Foreskin fibroblast (primary cell): ENCODE measurements at places on chromosomes 7 and 10.

DNA sequence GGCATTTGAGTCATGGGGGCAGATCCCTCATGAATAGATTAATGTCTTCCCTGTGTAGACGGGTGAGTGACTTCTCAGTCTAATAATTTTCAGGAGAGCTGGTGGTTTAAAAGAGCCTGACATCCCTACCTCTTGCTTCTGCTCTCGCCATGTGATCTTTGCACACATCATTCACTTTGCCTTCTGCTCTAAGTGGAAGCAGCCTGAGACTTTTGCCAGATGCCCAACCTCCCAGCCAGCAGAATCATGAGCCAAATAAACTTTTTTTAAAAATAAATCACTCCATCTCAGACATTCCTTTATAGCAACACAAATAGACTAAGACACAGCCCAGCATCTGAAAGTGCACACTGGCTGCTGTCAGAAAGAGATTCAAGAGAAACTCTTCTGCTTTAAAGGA, 155.2 kb downstream of the ZNF365 start:
- no peak for DNase-seq

DNA sequence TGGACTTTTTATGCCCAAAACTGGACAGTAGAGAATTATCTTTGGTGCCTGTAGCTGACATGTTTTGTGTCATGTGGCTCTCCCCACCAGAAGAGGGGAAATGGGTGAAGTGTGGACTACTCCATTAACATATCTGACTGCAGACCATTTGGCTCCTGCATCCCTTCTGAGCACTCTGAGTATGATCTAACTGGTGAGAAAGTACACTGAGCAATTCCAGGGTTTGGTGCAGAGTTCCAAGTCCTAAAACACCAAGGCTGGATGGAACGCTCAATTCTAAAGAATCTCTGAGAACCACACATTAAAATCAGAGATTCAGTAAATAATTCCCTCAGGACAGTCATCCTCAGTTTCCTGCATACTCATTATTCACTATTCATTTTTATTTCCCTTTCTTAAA, 22.8 kb upstream of the OSBPL3 start:
- peak; percentile 59 for DNase-seq

DNA sequence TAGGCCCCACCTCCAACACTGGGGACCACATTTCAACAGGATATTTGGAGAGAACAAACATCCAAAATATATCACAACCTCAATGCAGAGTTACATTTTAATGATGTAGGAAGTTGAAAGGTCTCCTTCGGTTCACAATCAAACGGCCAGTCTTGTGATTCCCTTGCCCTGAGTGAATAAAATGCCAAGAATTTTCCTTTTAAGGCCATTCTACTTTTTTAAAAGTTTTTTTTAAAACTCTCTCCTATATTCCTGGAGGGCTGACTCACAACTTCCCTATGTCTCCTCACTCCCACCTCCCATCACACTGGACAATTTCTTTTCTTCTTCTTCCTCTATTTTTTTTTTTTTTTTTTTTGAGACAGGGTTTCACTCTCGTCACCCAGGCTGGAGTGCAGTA, 693.6 kb upstream of the AUTS2 start:
- no peak for DNase-seq

DNA sequence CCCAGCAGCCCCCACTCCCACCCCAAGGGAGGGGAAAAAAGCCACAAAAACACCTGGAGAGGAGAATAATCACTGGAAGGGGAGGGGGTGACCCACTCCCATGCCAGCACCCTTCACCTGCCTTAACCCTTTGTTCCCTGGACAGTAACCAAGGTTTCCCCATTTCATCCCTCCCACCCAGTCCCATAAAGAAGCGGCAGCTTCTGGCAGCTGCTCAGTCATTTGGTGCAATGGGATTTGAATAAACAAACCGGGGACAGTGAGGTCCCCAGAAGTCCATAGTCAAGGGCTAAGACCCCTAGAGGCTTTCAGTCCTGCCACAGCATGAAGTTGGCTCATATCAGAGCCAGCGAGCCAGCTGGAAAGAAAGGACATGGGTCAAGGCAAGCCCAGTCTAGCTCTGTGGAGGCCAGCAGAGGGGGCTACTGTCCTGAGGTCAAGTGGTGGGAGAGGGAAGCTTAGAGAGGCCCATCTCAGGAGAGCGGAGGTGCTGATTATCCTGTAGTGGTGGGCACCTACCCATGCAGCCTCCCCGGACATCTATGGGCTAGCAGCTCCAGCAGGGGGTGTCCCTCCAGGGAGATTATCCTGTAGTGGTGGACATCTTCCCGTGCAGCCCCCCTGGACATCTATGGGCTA, 58.9 kb upstream of the LBX1 start:
- no peak for DNase-seq

- DNase-seq = peak; percentile 49
These were observed 22.5 kb downstream of the LRRN3 start for GRCh38 chr7:111113263-111114017.

- no peak for DNase-seq
These were observed 245.1 kb upstream of the AOAH start for GRCh38 chr7:36969376-36969775.

GRCh38 chr7:148973256-148973655, 55.0 kb downstream of the PDIA4 start:
- DNase-seq = no peak

DNA sequence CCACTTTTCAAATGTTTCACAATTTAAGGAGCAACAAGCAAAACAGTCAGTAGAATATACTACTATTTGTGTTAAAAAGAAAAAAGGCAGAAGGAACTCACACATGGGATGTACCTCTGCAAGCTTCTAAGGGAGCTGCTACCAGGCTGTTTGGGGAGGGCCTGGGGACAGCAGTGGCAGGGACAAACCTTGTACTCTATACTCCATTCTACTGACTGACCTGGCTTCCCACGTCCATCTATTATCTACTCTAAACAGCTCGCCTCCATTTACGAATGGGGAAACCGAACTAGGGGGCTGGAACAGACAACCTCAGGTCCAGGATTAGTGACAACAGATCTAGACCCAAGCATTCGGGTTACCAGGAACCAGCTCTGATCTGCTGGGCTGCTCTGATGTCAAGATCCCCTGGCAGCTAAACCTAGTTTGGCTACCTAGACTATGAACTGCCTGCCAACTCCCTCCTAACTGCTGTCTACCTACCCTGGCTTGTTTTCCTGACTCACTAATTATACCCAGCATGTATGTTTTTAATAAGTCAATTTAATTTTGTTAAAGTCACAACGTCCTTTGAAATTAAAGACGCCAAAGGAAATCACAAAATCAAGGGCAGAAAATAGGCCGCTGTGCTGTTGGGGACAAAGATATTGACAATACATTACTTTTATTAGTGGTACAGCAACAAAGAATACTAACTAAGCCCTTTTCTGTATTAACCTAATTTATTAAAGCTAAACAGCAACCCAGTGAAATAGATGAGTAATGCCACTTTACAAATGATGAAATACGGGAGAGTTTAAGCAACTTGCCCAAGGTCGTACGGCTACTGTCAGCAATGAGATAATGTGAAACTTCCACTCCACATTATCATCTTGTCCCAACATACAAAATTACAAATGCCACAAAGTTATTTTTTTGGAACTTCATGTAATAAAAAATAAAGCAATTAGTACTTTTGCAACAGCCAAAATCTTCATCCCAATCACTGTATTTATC, 5.3 kb downstream of the PSAP start:
- no peak for DNase-seq

DNA sequence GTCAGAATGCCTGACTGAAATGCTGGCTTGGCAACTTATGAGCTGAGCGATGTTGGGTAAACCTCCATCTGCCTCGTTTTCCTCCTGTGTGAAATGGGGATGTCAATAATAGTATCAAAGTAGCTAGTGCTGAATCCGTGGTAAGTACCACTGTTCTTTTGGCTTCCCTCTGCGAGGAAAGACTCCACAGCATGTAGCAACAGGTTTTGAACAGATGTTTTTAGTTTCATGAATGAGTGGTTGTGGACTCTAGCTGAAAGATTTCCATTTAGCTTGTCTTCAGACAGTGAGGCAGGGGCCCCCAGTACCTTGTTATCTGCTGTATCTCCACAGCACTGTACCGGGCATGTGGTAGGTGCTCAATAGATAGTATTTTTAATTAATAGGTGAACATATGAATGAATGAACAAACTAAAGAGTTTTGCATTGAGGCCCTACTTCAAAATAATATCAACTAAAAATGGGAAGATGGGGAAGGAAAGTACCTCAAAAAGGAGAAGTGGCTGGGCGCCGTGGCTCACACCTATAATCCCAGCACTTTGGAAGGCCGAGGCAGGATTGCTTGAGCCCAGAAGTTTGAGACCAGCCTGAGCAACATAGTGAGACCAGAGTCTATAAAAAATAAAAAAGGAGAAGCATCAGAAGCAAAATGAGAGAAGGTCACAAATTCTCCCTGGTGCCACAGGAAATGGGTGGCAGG, 5.6 kb upstream of the DLG5 start:
- DNase-seq = peak; percentile 61

DNA sequence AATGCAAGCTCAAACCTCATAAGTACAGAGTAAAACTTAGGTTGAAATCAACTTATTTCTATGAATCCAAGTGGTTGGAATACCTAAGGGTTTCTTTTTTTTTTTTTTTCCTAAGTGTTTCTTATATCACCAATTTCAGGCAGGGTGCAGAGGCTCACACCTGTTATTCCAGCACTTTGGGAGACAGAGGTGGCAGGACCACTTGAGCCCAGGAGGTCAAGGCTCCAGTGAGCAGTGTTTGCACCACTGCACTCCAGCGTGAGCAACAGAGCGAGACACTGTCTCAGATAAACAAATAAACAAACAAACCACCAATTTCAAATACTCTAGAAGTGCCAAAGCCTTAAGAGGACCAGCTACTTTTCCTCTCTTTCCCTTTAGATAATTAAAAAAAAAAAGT, 39.2 kb upstream of the SPOCK2 start:
- DNase-seq = no peak

DNA sequence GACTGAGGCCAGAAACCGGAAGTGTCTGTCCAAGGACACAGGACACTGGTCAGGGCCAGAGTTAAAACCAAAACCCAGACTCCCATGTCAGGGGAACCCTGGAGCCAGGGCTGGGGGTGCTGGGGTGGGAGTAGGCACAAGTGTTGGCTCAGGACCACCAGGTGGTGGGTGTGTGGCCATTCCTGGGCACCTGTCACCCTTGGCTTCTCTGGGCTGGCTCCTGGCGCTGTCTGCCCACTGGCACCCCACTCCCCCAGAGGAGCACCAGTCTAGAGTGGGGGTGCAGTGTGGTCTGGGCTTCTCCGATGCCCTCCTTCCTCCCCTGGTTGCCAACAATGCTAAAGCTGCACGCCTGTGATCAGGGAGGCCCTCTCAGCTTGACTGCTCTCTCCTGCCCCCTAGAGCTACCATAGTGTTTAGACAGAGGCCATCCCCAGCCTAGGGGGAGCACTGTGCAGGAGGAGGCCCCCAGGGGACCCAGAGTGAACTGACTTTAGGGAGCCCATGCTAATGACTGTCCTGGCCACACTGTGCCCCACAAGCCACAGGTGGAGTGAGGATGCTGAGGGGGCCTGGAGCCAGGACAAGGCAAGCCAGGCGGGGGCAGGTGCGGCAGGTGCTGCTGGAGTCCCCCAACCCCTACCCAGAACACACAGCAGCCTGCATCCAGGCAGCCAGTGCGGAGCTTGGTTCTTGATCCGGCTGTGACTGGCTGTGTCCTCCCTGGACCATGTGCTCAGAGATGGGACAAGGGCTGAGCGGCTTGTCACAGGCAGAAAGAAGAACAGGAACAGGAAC, 11.0 kb downstream of the RASGEF1A start:
- DNase-seq = no peak

DNA sequence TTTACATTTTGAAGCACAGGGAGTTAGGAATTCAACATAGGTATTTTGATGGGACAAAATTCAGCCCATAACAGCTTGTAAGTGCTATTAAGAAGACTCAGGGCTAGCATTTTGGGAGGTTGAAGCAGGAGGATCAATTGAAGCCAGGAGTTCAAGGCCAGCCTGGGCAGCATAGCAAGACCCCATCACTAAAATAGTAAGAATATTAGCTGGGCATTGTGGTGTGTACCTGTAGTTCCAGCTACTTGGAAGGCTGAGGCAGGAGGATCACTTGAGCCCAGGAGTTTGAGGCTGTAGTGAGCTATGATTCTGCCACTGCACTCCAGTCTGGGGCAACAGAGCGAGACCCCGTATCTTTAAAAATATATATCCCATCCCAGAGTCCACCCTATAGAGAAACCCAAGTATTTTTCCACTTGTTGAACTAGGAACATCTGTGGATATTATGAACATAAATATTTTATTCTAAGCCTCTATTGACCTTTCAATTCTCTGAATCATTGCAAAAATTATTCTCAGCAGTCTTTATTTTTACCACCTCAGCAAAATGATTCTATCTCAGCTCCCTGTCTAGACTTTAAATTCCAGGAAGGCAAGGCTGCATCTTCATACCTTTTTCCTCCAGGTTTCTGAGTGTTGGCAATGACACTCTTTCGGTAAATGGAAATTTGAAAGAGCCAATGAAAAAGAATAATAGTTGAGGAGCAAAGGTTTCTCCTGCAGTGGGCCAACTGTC, 181.0 kb downstream of the GALNT17 start:
- DNase-seq = no peak

- DNase-seq = no peak
These were observed 107.3 kb upstream of the EFCAB10 start for GRCh38 chr7:105688617-105689016.

DNA sequence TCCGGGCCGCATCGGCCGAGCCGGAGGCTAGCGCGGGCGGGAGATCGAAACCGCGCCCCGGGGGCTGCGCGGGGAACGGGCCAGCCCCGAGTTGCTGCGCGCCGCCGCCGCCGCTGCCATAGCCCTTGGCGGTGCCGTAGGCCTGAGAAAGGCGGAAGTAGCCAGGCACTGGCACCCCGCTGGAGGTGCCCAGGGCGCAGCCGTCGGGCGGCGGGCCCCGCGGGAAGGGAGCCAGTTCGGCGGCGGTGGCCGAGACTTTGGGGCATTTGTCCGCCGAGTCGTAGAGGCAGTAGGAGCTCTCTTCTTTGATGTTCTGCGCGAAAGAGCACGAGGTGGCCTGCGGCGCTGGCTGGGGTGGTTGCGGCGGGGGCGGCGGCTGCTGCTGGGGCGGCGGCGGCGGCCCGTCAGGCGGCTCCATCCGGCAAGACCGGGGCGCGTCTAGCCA, 587 bp downstream of the HOXA10 start:
- DNase-seq = peak; percentile 59

DNA sequence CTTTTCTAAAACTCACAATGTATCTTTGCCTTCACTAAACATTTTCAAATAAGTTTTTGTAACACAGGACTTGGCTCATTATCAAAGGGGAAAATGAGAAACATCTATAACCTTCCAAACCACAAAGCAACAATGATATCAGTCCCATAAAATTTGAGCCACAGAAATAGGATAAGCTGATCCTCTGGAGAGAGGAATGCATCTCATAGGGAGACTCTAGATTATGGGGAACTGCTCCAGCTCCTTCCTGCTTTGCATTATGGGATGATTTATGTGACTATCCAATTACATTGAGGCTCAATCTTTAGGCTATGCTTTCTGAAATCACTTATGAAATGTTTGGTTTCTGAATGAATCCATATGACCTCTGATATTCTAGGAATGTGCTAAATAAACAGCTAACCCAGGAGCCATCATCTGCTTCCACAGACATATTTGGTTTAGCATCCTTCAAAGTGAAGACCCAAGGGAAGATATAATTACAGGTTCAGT, 70.4 kb downstream of the CUBN start:
- DNase-seq = peak; percentile 89

- no peak for DNase-seq
These were observed 136.1 kb downstream of the PLXNA4 start for GRCh38 chr7:132440151-132440550.
